Femur (tissue), 1 donor: ENCODE measurements at places on chromosomes 12 and 14.
A peak's percentile ranks its signal among the peaks of the same experiment; 100 is the strongest.

- DNase-seq, result no peak
Observed at GRCh38 chr12:64007853-64008252, 163.4 kb downstream of the SRGAP1 start.

GRCh38 chr12:104006929-104007328 is 41.3 kb downstream of the TDG start:
- no peak for DNase-seq

GRCh38 chr12:97921979-97922722 is 459.5 kb downstream of the RMST start:
- no peak for DNase-seq

- peak; percentile 89 for DNase-seq
Observed at GRCh38 chr14:65095633-65096205, 6.6 kb downstream of the MAX start.

DNA sequence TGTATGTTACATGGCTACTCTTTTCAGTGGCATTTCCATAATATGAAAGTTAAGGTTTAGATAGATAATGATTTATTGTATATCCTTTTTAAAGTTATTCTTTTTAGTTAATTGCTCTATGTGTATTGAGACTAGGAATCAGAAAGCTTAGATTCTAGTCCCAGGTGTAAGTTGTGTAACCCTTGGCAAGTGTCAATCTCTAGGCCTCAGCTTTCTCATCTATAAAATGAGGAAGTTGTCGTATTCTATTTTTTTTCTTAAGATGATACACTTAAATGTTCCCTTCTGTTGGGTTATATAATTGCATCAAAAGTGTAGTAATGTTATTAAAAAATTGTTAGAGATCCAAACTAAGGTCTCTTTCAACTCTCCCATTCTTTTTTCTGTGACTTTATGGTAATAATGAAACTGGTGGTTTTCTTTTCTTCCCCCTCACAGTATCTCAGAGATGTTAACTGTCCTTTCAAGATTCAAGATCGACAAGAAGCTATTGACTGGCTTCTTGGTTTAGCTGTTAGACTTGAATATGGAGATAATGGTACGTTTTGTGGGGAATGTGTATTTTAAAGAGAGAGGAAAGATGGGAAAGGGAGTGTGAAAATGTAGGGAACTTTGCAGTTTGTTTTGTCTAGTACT is 4.1 kb downstream of the RTRAF start:
- DNase-seq, result no peak

DNA sequence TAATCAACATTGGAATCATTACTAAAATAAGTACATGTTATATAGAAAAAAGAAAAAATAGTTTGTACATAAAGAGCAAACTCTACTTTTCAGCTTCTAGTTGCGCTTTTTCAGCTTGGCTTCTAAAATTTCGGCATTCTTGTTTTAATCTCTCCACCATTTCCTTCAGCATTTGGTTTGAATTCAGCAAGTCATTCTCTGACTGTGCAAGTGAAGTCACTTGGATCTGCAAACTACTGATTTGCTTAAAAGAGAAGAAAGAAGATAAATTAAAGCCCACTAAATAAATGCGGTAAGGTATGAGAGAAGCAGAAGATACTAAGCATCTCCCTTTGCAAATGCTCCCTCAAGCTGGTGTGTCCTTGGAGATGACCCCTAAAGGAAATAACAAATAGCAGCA is 126.3 kb downstream of the CEP83 start:
- no peak for DNase-seq

- no peak for DNase-seq
Observed at GRCh38 chr12:89863493-89863938, 154.9 kb upstream of the ATP2B1 start.

- DNase-seq, result no peak
Observed at GRCh38 chr14:86646696-86647690, 1117.0 kb downstream of the FLRT2 start.

DNA sequence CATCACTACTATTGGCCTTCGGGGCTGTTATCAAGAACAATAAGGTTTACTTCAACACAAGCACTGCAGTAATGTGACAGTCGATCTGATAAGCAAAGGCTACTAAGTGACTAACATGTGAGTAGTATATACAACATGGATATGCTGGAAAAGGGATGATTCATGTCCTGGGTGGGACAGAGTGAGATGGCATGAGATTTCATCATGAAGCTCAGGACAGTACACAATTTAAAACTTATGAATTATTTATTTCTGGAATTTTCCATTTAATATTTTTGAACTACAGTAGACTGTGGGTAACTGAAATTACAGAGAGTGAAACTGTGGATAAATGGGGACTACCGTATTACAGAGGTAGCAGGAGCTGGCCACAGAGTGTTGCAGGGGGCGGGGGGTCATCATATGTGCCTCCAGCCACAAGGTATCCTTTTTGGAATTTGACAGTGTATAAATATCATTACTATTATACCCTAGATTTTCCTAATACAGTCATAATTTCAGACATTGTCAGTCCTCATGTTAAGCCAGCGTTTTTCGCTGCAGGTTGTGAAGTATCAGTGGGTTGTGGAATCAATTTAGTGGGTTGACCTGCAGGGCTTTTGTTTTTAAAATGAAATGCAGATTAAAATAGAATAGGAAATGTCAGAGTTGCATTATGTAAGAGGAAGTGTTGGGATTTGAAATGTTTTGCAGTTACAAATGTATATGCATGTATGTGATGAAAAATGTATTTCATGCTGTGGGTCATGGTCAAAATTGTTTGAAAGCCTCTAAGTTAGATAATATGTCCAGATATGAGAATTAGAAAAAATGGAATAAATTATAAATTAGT is 148.0 kb upstream of the NUDT4 start:
- no peak for DNase-seq

- peak; percentile 49 for DNase-seq
Observed at GRCh38 chr12:123131879-123132402, 18.9 kb downstream of the PITPNM2 start.

GRCh38 chr14:100803676-100804075 is 22.2 kb upstream of the MEG3 start:
- DNase-seq, result no peak

DNA sequence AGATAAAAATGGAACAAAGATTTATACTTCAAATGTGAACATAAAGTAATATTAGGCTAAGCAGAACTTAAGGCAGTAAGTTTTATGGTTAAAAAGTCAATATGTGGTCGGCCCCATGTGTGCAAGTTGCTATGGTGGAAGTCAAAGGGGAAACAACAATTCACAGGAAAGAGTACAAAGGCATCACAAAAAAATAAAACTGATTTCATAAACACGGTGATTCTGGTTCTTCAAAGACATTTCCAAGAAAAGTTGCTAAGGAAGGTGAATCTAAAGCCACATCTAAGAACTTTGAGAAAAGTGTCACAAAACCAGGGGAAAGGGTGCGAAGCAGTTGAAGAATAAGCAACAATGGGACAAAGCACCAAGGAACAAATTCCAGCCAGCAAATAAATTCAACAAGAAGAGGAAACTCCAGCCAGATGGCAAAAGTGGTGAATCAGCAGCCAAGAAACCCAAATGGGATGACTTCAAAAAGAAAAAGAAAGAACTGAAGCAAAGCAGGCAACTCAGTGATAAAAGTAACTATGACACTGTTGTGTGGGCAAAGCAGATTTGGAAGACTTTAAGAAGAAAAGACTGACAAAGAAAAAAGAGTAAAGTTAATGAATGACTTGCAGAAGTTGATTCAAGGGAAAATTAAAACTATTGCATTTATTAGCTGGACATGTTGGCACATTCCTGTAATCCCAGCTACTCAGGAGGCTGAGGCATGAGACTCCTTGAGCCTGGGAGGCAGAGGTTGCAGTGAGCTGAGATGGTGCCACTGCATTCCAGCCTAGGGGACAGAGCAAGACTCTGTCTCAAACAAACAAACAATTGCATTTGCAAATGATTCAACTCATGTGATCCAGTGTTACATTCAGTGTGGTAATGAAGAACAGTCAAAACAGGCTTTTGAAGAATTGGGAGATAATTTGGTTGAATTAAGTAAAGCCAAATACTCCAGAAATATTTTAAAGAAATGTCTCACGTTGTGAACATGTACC is 19.5 kb downstream of the PTGDR start:
- no peak for DNase-seq

- DNase-seq, result no peak
Observed at GRCh38 chr14:32332415-32333316, 3.6 kb downstream of the AKAP6 start.

- no peak for DNase-seq
Observed at GRCh38 chr12:124328116-124328515, 33.2 kb downstream of the RFLNA start.

DNA sequence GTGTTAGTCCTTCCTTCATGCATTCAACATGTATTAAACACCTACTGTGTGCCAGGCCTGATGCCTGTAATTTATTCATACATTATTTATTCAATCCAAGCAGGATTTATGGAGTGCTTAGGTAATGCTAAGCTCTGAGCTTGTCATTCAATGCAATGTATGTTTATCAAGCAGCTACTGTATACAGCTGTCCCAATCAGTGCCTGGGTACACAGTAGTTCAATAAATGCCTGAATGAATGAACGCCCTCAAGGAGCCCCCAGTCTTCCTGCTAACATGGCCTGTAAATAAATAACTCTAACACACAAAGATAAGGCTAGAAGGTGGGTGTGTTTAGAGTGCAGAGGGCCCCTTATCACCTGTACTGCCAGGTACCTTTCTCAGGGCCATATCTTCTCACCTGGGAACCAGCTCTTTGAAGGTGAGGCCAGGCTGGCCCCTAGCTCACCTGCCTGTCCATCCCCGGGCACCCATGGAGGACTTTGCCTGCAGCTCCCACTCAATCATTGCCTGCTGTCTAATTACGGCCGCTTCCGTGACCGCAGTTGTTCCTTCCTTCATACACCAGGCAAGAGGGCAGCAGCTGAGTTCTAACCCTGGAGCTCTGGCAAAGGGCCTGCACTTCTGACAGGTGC is 20.0 kb upstream of the KDM2B start:
- peak; percentile 45 for DNase-seq

GRCh38 chr12:62763312-62763711 is 171.6 kb downstream of the PPM1H start:
- DNase-seq, result no peak

- no peak for DNase-seq
Observed at GRCh38 chr12:6442836-6443235, 1.9 kb upstream of the CD27 start.

- no peak for DNase-seq
Observed at GRCh38 chr12:52193991-52194390, 2.2 kb upstream of the KRT80 start.

GRCh38 chr12:124132530-124132929 is 159.5 kb downstream of the ZNF664 start:
- DNase-seq, result no peak

DNA sequence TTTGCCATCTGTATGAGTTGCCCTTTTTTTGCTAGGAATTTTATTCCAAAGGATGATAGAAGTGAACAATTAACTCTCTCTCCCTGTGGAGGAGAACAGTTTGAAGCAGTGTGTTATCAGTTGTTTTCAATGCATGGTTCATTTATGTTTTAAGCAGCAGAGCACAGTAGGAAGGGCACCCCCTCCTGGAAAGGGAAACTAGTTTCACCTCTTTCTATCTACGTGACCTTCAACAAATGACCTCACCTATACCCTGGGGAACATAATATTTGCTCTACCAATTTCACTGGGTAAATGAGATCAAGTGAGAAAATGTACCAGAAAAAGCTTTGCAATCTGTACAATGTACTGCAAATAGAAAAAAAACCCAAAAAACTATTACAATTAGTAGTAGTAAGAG is 5.4 kb upstream of the DCP1B start:
- DNase-seq, result no peak

DNA sequence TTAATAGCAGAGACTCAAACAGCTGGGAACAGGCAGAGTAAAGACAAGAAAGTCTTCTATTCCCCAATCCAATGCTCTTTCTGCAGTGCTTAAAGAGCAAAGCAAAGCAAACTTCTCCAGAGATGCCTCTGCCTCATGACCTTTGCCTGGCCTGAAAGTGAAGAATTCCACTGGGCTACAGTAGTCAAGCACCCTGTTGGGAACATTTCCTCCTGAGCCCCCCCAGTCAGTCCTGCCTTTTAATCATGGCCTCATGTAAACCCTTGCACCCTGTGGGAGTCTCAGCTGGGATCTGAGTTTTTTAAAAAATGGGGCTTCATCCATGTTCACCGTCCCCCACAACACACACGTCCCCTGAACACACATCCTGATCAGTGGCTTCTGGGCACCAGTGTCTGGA is 62.7 kb upstream of the TSPAN11 start:
- no peak for DNase-seq

DNA sequence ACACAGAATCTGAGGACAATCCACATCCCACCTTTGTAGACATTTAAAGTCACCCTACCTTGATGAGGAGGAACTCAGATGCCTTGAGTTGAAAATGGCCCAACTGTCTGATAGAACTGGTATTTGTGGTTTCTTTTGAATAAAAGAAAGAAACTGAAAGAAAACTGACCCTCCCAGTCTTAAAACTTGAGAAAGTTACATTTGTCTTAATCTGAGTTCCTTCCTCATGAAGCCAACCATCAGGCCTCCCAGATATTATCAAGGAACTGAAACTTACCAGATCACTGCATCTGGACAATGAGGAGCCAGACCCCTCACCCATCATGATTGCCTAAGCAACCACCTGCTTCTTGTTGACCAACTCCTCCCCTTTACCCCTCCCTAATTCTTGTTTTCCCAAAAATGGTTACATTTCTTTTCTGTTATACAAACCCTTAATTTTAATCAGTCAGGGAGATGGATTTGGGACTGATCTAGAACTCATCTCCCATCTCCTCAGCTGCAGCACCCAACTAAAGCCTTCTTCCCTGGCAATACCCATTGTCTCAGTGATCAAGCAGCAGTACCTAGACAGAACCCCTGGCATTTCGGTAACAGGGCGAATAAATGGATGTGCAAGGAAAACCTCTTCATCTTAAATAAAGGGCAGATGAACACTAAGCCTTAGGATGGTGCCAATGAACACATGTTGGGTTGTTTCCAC is 72.0 kb upstream of the RESF1 start:
- DNase-seq, result no peak

GRCh38 chr14:65239938-65240296 is 137.6 kb upstream of the MAX start:
- DNase-seq, result no peak

- peak; percentile 89 for DNase-seq
Observed at GRCh38 chr12:104669851-104670337, 213.1 kb downstream of the CHST11 start.

GRCh38 chr14:92892589-92892988 is 30.4 kb upstream of the CHGA start:
- DNase-seq, result no peak

DNA sequence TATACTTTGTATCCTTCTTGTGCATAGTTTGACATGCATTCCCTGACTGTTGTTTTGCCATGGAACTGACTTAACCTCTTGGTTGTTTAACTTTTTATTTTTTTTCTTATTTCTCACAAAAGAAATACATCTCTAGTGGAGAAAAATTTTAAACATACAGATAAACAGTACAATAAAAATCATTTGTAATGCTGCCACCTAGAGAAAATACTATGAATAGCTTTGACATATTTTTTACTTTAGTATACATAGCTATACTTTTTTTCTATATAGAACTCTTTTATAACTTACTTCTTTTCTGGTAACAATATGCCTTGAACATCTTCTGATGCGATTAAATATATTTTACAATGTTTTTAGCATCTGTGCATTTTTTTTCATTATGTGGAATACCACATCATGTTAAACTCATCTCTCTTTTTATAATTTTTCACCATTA is 184.5 kb downstream of the AKAP6 start:
- no peak for DNase-seq
